Left cardiac atrium (tissue), 4 donors: ENCODE measurements at places on chromosomes 2 and 18. TPM values are rescaled to one million over a fixed set of nuclear protein-coding genes. Genes with fewer than 3 reads are reported as not detected.

IL37 gene
- not detected for total RNA-seq

ADRA2B gene
- 2.3 TPM for total RNA-seq

CYP26B1 gene
- total RNA-seq = 21.0 TPM

LBH gene
- total RNA-seq = 14.6 TPM

CFAP65 gene
- not detected for total RNA-seq

AQP12B gene
- not detected for total RNA-seq

ZNF512 gene
- 20.8 TPM for total RNA-seq

ST8SIA3 gene
- not detected for total RNA-seq

SLC66A3 gene
- total RNA-seq = 11.0 TPM

INO80C gene
- 22.9 TPM for total RNA-seq

ZC3H6 gene
- 18.7 TPM for total RNA-seq

LIPG gene
- total RNA-seq = 1.6 TPM
